ENCODE measurements at places on chromosomes 6 and 20.

GRCh38 chr6:137443901-137444300 is 50.3 kb downstream of the OLIG3 start:
- DNase-seq: no peak

DNA sequence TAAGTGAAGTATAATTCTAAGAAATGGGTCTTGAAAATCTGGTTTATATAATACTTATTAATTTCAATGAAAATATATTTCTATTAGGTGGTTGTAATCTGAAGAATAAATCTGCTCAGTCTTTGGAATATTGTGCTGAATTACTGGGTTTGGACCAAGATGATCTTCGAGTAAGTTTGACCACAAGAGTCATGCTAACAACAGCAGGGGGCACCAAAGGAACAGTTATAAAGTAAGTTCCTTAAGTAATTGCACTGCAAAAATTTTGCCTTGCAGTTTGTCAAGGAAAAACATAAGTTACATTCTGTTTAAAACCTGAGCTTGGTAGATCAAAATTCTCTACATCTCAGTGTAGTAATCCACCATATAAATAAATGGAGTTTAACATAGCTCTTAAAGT is 106.0 kb downstream of the MYO6 start:
- DNase-seq: no peak

DNA sequence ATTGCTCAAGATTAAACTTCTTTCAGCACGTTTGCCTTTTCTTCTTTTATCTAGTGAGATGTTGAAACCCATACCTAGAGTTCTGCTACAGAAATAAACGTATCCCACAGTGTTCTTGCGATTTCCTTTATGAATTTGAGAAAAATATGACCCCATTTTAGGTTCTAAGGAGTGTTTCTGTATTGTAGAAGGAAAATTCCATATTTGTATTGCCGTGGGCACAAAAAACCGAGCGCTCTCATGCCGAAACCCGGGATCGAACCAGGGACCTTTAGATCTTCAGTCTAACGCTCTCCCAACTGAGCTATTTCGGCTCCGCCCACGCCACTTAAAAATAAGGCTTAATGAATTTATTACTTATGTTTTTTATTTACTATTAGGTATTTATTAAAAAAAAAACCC is 23.7 kb downstream of the ZNF311 start:
- DNase-seq: peak; percentile 52

DNA sequence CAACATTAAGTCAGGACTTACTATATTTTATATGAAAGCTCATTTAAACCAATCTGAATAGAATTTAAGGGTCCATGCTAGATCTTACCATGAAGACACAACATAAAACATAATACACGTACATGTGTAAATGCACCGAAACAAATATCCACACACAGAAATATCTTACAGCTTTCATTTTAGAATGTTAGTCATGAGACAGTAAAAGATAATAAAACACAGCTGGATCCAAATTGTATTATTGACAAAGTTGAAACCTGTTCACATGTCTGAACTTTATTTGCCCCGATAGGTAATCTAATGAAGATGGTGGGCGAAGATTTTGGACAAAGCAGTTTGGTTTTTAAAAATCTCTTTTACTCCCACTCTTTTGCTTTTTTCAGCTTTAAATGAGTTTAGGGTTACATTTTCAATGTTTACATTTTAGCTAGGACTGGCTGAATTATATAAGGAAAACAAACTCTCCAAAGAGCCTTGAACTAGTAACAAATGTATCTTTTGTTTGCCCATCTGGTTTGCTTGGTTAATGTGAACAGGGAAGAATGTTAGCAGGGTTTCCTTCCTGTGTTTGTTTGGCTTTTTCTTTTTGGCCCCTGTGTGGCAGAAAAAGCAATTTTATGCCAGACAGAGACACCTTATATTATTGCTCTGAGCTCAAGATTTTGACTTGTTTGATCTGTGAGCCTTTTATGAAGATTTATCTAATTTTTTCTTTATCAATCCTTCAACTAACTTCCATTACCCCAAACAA is 5.1 kb upstream of the TMEM181 start:
- no peak for DNase-seq

GRCh38 chr6:157471077-157471686 is 90.2 kb downstream of the ZDHHC14 start:
- no peak for DNase-seq

GRCh38 chr6:136927292-136927691 is 5.2 kb downstream of the SLC35D3 start:
- DNase-seq: no peak

DNA sequence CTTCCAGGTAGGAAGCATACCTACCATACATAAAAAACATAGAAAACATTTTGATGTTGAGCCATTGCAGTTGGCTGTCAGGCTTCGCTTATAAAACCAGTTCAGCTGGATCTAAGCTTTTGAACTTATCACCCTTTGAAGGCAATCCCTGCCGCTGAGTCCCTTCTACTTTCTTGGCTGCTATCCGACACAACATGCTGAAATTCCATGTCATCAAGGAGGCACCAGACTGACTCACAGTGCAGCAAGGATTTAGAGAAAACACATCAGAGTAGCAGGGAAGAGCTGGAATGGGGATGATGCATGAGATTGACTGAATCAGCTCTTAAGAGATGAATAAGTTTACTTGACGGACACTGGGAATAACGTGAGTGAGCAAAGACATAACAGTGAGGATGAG is 135.0 kb upstream of the MAN1A1 start:
- DNase-seq: no peak

DNA sequence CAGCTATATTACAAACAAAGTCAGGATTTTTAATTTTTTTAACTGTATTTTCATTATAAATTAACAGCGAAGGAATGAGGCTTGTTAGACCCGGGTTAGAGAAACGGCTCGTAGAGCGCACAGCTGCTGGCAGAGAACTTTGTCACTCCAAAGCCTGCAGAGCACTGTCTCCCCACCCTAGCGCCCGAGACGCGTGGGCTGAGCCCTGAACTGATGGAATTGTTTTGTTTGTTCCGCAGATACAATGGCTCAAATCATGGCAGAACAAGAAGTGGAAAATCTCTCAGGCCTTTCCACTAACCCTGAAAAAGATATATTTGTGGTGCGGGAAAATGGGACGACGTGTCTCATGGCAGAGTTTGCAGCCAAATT is 810 bp downstream of the LAMP5 start:
- DNase-seq: no peak

- no peak for DNase-seq
Measured at GRCh38 chr20:25203089-25203488, 7.6 kb downstream of the ENTPD6 start.

DNA sequence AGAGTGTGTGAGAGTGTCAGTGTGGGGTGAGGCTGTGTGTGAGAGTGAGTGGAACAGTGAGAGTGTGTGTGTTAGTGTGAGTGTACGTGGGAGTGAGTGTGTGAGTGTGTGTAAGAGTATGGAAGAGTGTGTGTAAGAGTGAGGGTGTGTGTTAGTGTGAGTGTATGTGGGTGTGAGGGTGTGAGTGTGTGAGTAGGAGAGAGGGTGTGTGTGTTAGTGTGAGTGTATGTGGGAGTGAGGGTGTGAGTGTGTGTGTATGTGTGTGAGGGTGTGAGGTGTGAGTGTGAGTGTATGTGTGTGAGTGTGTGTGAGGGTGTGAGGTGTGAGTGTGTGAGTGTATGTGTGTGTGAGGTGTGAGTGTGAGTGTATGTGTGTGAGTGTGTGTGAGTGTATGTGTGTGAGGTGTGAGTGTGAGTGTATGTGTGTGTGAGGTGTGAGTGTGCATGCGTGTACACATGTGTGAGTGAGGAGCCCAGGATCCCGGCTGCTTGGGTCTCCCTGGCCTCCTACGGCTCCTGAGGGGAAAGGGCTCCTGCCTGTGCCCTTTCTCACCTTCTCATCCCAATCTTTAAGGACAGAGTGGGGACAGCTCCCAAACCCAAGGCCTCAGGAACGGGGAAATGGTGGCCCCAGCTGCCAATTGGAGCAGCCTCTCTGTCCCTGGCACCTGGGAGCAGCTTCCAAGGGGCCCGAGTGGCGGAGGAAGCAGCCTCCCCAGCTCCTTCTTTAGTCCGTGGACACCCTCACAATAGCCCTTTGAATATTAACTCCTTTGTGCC is 100.2 kb downstream of the PSMB1 start:
- no peak for DNase-seq

- DNase-seq: no peak
Measured at GRCh38 chr6:21772884-21773575, 179.5 kb downstream of the SOX4 start.

DNA sequence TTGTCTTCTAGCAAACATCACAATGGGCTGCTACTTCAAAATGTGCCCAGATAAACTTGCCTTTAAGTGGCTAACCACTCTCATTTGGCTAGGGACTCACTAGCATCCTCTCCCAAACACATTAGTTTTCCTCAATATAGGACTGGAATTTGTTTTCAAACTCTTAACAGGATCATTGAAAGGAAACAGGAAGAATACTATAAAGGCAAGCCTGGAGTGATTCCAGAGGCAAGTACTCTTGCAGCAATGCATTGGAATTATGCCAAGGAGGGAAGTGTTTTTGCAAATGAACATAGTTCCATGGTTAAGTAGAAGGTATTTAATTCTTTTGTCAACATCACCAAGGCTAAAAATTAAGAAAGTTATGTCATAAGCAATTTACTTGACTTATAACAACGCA is 12.2 kb downstream of the EPHA7 start:
- DNase-seq: no peak

GRCh38 chr6:150627585-150628025 is 27.9 kb downstream of the PLEKHG1 start:
- no peak for DNase-seq

DNA sequence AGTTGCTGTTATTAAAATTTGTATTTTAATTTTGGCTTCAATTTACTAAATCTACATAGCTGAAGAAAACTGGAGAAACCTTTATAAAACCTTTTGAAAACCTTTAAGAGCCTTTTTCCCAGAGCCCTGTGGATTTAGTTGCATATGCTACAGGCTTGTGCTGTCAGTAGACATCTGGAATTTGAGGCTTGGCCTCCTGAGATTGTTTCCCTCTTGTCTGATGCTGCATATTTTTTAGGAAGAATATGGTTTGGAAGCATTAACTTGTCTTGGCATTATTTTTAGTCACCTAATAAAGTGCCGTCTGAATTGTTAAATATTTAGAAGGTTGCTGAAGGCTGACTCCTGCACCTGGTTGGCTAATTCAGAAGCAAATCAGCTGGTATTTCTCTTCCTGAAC is 369.4 kb downstream of the UTRN start:
- DNase-seq: no peak

DNA sequence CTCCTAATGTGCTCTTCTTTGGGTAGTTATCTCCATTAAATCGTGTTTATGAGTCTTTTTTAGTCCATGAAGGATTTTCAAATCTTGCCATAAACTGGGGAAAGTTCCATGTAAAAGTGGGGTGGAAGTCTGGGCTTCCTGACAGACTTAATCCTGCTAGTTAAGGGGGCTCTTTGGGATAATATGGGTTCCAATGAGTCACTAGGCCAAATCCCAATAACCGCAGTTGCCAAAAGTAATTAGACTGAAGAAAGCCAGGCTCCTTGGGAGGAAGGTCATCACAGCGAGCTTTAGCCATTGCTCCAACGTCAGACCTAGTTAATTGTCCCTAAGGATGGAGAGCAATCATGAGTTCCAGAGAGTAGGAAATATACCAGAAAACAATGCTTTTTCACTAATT is 10.8 kb downstream of the RSPO3 start:
- DNase-seq: no peak

GRCh38 chr6:45376310-45377042 is 1.3 kb downstream of the SUPT3H start:
- no peak for DNase-seq

GRCh38 chr20:15637950-15638754 is 935.1 kb downstream of the KIF16B start:
- DNase-seq: no peak

GRCh38 chr6:112203577-112204349 is 50.6 kb downstream of the LAMA4 start:
- no peak for DNase-seq

- DNase-seq: no peak
Measured at GRCh38 chr20:23125159-23125558, 39.0 kb upstream of the CD93 start.

GRCh38 chr6:137013031-137013430 is 31.7 kb downstream of the IL20RA start:
- no peak for DNase-seq

GRCh38 chr6:130113201-130113710 is 94.9 kb downstream of the L3MBTL3 start:
- no peak for DNase-seq

GRCh38 chr6:170206851-170207431 is 83.9 kb downstream of the DLL1 start:
- no peak for DNase-seq

GRCh38 chr20:59221707-59222252 is 58.2 kb downstream of the ZNF831 start:
- DNase-seq: no peak

DNA sequence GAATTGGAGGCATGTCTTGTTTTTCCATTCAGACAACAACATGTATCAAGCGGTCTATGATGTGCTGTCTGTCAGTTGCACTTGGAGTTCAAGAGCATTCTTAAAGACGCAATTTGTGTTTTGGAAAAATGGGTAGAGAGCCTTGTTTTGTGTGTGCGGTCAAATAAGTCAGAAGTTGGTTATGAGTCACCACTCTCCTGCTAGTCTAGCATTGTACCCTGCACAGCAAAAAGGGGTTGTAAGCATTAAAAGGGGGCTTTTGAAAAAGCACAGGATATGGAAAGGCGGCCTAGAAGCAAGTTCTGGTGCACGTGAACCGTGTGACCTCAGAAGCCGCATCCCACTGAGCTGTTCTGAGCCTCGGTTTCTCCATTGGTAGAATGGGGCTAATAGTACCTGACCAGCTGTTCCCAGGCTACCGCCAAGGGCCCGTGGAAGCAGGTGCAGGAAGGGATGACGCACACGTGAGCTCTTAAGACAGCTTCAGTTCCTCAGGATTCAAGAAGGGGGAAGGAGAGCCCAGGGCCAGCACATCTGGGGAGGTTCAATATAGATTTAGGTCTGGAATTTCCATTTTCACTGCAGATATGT is 61.6 kb upstream of the SNX9 start:
- no peak for DNase-seq

GRCh38 chr6:2351807-2352431 is 106.5 kb upstream of the GMDS start:
- DNase-seq: no peak

- DNase-seq: no peak
Measured at GRCh38 chr20:44117296-44118184, 69.4 kb downstream of the JPH2 start.

DNA sequence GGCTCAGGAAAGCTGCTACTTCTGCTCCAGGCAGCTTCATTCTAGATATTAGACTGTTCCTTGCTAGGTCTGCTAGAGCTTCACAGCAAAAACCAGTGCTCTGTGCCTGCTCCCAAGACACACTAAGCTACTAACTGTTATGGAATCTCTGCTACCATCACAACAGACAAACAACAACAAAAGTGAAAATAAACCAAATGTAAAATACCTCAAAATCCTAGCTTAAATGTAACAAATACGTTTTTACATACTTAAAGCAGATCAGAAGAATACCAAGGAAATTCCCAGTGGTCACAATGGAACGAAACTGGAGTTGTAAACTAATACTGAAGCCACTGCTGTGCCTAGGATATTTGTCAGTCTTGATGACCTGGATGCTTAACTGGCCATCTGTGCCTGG is 84.6 kb upstream of the EZR start:
- no peak for DNase-seq

GRCh38 chr6:143040018-143040417 is 20.7 kb upstream of the AIG1 start:
- DNase-seq: no peak

All from stimulated activated CD4-positive, alpha-beta T cell treated with anti-CD3 and anti-CD28 coated beads, Interleukin-15, amount 100 ng/mL, for 1 hour (primary cell).